Right renal pelvis (tissue), 4 donors: ENCODE measurements at places on chromosomes 2 and 18. TPM values are rescaled to one million over a fixed set of nuclear protein-coding genes. Genes with fewer than 3 reads are reported as not detected.

DNA sequence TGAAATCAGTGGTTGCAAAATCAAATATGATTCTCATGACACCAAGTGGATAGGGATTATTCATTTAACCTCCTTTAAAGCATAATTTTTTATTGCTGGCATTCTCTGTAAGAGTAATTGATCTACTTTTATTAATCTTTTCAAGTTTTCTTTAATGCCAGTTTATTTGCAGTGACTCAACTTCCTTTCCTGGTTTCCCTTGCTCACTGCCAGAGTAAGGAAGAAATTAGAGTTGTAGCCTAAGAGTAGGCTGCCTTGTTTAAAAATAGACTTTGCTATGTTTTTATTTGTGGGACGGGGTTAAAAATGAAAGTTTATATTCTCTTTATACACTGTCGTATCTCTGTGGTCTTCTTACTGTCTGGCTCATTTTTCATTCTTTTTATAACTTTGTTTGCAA is 148.6 kb downstream of the WDR7 start:
- no peak for DNase-seq

DNA sequence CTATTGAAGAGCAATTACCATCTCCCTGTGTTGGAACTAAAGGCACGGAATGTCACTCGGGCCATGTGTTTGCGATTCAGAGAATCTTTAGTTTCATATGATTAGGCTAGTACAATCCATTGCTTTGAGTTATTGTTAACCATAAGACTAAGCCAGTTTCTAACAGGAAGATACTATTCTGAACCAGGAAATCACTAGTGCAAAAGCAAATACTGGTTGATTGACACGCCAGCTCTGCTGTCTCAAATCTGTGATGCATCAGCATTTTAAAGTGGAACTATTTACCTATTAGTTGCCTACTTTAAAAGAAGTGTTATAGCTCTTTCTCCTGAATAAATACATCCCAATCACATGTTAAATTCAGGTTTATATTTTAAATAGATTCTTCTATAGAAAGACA is 61.9 kb downstream of the AFTPH start:
- DNase-seq = no peak

DNA sequence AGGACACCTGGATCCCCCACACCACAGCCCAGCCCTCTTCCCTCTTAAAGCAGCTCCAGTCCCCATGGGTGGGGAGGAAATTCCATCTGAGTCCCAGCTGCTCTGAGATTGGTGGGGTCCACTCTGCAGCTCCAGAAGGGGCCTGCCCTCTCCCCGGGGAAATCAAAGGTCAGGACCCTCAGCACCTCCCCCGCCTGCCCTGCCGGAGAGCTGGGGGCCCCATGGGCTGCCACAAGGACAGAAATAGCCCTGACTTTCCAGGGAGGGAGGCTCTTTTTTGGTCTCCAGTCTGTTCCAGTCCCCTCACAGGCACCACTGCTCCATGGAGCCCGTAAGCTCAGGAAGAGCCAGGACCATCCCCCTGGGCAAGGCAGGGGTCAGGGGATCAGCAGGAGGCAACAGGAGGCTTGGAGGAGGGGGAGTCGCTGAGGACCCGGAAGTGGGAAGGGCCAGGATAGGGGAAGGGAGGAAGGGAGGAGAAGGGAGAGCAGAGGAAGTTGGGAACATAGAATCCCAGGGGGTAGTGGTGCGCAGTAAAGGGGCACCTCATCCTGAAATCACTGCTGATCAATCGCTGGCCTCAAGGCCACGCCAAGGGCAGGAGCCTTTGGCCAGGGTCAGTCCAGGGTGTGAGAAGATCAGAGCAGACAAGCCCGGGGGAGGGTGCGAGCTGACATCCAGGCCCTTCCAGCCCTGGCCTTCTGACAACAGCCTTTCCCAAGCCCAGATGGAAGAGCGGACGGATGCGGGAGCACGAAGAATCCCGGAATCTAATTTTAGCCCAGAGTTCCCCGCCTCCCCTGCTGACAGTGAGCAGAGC is 7.6 kb downstream of the ADRA2B start:
- no peak for DNase-seq

DNA sequence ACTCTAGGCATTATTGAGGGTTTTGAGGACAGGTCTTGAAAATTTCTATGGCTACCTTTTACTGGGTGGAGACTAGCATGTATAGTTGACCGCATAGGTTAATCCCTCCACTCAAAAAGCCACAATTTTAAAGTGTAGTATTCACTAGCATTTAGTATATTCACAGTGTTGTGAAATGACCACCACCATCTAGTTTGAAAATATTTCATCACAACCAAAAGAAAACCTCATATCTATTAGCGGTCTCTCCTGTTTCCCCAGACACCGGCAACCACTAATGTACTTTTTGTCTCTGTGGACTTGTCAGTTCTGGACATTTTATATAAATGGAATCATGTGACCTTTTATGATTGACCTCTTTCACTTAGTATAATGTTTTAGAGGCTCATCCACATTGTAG is 53.9 kb downstream of the MSH2 start:
- DNase-seq = no peak

GRCh38 chr2:111898703-111899514 is 502 bp downstream of the MERTK start:
- no peak for DNase-seq

DNA sequence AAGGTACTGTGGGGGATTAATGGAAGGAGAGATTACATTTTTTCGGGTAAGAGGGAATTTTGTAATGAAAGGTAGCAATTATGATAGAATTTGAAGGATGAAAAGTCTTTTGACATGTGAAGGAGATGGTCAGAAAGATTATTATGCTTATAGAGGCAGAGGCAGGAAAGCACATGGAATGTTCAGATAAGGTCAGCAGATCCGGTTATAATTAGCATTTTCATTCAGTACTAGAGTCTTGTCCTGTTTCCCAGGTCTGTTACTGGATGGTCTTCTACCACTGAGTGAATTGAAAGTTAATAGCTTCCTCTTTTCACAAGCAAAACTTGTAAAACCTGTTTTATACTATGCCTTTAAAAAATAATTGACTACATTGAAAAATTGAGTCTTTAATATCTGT is 116.9 kb downstream of the PHLPP1 start:
- no peak for DNase-seq

GALR1 gene
- polyA plus RNA-seq = 0.06 TPM

GRCh38 chr2:235157746-235158482 is 206.1 kb downstream of the SH3BP4 start:
- DNase-seq = no peak

- no peak for DNase-seq
Measured at GRCh38 chr2:183359867-183360266, 235.6 kb downstream of the NUP35 start.

DNA sequence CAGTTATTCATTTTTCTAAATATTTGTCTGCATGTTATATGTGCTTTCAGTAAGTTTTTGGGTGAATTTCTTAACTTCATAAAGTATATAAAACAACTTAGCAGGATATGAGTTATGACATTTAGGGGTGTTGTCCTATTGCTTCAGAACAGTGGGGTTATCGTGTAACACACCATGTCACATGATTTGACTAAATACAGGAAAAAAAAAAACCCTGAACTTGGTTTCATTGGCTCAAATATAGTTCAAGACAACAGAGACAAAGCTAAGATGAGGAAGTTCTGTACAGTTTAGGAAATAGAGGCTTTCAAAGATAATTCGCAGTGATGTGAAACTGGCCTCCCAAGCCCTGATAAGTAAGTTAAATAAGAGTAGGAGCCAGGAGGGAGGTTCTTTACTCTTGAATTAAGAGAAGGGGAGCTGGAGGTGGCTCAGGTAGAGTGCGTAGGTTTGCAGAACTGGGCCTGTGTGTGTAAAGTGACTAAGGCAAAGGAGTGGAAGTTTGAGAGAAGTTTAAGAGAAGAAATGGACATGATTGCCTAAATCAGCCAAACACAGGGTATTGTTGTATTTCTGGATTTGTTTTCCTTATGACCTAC is 53.9 kb downstream of the LIMS1 start:
- DNase-seq = no peak

- DNase-seq = no peak
Measured at GRCh38 chr2:219748671-219749570, 121.5 kb downstream of the SLC4A3 start.

GRCh38 chr2:72917877-72918553 is 696 bp downstream of the EMX1 start:
- DNase-seq = no peak

DNA sequence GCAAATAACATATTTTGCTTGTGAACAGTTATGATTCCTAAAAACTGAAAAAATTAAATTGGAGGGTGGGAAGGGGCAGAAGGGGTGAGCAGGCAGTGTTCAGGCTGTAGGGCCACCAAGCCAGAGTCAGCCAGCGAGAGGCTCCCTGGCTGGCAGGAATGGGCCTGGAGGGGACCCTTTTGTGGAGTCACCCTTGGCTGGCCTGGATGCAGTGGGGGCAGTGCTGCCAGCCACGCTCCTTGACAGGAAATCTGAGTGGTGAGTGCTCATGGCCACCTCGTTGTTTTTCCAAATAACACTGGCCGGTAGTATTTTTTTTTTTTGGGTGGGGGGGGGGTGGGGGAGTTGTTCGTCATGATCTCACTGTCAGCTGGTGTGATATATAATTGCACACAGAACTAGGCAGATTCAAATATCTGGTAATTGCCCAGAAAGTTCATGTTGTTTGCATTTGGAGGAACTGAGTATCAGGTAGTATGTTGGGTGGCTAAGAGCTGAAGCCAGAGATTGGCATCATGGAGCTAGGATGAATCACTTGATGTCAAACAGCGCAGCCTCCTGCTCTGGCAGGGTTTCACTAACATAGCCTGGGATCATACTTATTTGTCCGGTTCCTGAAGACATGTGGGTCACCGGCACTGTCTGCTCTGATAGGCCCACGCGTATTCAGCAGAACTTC is 160.0 kb downstream of the PTGR3 start:
- no peak for DNase-seq

GRCh38 chr2:221335219-221335752 is 236.8 kb downstream of the EPHA4 start:
- DNase-seq = no peak

- no peak for DNase-seq
Measured at GRCh38 chr18:13912601-13913000, 2.7 kb downstream of the MC2R start.

TUBA3E gene
- polyA plus RNA-seq = 0.21 TPM

DNA sequence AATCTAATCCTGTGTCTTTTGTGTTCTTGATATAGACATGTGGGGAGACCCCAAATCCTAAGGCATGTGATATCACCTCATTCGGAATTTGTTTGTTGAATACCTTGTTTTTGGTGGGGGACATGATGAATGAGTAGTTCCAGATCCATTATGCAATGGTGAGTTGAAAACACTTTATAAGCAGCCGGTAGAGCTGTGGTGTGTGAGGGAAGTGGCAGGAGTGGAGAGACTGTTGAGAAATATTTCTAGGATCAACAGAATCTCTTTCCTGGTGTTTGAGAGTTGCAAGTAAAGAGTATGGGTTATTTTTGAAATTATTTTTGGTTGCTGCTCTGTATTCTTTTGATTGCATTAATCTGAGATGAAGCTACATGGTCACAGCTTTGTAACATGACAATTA is 34.4 kb downstream of the LHCGR start:
- no peak for DNase-seq

FRZB gene
- 14.5 TPM for polyA plus RNA-seq

- DNase-seq = no peak
Measured at GRCh38 chr2:23323917-23324680, 60.9 kb upstream of the KLHL29 start.

- DNase-seq = no peak
Measured at GRCh38 chr2:164868563-164869419, 27.2 kb upstream of the COBLL1 start.

- DNase-seq = no peak
Measured at GRCh38 chr2:23200068-23200786, 184.8 kb upstream of the KLHL29 start.

UGT1A5 gene
- not detected for polyA plus RNA-seq

SLC9A2 gene
- polyA plus RNA-seq = 7.7 TPM

DNA sequence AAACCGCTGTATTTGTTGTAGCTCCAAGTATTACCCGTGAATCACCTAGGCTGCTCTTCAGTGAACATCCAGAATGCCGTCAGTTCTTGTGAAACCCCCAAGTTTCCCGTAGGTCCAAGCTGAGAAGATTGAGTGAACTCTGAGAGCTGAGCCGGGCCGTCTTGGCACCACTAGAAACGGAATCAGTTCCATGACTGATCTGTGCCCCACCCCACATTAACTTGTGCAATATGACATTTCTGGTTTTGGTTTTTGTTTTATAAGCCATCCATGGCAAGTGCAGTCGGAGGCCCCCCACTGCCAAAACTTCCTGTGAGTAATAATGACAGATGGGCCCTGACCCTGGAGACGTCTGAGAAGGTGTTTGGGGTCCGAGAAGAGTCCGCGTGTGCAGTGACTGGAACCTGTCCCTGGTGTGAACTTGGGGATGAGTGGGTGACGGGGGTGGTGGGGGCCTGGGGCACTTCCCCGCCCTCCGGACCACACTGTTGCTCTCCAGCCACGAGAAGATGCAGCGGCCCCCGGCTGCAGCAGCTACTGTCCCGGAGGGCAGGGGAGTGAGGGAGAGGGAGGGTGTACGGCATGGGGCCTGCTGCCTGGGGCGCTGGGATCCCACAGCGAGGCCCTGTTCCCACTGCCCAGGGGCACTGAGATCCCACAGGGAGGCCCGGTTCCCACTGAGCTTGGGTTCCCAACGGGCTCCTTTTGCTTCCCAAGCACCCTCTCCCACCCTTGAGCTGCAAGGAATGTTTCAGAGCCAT is 26.5 kb downstream of the NFATC1 start:
- DNase-seq = no peak

IL36RN gene
- not detected for polyA plus RNA-seq
